ENCODE measurements at places on chromosomes 12 and 14.

DNA sequence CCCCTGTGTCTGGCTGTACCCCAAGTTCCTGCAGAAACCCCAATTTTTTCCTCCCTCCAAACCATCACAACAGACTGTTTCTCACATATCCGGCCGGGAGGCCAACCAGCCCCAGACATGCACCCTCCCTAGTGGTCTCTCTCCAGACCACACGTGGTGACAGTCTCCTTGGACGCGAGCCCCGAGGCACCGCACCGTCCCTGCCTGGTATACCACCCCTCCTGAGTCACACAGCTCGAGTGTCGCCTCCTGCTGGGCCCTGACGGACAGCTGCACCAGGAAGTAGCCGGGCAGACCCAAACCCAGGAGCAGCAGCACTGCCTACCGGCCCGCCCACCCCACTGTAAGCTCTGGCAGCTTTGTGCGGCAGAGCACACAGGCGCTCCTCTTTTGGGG, 97.4 kb downstream of the RFLNA start:
- no peak for DNase-seq

DNA sequence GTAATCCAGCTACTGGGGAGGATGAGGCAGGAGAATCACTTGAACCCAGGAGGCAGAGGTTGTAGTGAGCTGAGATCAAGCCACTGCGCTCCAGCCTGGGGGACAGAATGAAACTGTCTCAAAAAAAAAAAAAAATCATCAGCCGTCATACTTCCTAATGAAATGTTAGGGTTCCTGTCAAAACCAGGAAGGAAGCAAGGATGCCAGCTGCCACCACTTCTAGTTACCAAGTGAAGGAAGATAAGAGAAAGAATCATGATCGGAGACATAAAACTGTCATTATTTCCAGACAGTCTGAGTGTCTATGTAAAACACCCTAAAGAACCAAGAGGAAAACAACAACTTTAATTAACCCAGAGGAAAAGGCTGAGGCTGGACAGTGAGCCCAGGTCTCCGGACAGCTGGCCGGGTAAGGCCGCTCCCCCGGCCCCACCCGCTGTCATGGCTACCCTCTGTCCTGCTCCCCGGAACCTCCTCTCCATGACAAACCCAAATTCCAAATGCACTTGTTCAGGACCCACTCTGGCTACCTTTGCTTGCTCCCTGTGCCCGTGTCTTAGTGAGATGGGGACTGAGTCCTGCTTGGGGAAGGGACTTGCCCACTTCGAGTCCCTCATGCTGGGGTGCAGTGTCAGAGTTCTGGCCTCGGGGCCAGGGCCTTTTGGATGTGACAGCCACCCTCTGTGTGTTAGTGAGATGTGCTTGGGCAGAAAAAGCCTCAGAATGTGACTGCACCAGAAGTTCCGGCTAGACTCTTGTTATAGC, 29.0 kb downstream of the SLC6A12 start:
- DNase-seq, result no peak

- no peak for DNase-seq
Measured at GRCh38 chr14:101176535-101177205, 273.1 kb upstream of the RTL1 start.

DNA sequence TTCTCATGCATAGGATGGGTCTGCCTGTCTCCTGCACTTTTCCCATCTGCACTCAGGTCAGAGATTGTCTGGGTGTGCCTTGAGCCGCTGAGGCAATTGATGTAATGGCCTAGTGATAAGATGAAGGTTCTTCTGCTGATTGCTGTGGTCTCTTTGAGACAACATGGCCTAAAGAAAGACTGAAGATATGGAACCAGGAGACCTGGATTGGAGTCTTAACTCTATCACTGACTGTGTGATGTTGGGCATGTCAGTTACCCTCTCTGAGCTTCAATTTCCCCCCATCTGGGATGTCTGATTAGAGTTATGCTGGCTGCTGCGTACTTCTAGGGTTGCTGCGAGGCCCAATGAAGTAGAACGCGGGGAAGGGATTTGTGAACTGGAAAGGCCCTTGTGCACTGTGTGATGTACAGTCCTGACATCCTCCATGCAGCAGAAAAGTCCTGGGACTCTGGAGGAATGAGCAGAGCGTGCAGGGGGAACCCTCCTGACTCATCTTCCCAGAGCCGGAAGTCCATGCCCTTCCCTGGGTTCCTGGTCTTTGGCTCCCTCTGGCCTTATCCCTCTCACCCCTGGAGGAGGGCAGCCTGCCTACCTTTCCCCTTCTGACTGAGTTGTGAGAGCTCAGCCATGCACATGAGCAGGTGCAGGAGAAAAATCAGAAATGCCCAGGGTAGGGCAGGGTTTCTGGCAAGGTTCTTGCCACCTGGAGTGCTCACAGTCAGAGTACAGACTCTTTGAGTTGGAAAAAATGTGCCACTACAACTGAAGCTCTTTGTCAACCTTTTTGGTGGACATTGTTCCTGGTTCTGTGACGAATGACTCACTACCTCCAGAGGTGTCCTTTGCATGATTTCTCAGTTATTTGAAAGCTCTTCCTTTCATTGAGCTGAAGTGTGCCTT, 21.1 kb downstream of the PLEKHD1 start:
- DNase-seq, result no peak

- no peak for DNase-seq
Measured at GRCh38 chr12:31007636-31008175, 66.0 kb upstream of the DDX11 start.
